Caki2 (cell line): ENCODE measurements at places on chromosomes 4 and X.

DNA sequence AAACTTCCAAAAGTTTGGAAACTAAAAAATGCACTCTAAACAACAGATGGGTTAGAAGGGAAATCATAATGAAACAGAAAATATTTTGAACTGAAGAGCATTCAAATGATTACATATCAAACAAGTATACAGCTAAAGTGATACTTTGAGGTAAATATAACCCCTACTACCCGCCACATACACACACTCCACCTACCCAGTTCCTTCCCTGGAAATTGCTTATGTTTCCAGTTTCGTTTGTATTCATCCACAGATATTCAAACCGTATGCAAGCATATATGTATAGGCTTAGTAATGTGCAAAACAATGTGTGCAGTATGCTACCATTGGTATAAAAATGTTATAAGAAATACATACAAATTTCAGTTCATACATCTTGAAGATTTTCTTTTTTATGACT is 95.5 kb downstream of the SMIM20 start:
- no peak for DNase-seq

DNA sequence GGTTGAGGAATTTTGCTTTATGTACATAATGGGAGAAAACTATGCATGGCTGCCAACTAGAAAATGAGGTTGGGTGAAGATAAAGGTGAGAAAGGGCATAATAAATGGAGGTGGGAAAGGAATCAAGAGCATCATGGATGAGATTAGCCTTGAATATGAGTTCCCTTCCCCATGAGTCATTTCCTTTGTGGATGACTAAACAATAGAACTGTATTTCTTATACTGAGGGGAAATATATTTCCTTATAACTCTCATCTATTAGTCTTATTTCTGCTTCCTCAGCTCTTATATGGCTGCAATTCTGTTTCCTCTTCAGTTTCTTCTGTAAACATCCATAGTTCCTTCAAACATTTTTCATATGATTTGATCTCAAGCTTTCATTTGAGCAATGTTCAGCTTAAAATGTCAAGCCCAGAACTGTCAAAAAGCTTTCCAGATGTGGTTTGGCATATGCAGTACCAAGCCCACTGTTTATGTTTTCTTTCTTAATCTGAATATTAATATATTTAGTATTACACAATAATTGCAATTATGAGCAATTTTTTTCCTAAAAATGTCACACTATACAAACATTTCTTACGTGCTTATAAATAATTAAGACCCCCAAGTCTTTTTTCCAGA is 100.7 kb upstream of the GRPR start:
- DNase-seq = peak; percentile 55

GRCh38 chr4:9704551-9705332 is 76.7 kb upstream of the DRD5 start:
- DNase-seq = no peak

- DNase-seq = no peak
These were observed 1873.7 kb upstream of the IGFBP7 start for GRCh38 chr4:58983887-58984286.

DNA sequence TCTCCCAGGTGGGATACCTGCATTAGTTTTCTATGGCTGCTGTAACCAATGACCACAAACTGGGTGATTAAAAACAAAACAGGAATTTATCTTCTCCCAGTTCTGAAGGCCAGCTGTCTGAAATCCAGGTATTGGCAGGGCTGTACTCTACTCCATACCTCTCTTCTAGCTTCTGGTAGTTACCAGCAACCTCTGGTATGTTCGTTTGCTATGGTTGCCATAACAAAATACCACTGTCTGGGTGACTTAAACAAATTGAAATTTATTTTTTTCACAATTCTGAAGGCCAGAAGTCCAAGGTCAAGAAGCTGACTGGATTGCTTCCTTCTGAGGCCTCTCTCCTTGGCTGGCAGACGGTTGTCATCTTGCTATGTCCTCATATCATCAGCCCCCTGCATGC is 642.1 kb upstream of the TENM3 start:
- no peak for DNase-seq

DNA sequence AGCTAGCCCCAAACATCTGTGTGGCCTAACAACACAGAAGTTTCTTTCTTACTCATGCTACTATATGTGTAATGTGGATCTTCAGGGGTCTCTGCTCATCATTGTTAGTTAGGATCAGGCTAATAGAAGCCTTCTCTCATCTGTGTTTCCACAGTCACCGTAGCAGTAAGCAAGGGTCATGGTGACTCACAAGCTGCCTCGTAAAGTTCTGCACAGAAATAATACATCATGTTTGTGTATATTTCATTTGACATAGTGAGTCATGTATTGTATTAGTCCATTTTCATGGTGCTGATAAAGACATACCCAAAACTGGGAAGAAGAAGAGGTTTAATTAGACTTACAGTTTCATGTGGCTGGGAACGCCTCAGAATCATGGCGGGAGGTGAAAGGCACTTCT is 38.7 kb downstream of the SLC4A4 start:
- peak; percentile 64 for DNase-seq
